Ureter (tissue), 1 donor: ENCODE measurements at places on chromosomes 4 and X. TPM values are rescaled to one million over a fixed set of nuclear protein-coding genes. Genes with fewer than 3 reads are reported as not detected.

The KDM5C gene
- 163 TPM for total RNA-seq

The SSX4B gene
- not detected for total RNA-seq

The IL2 gene
- 0.99 TPM for total RNA-seq

The CDKL5 gene
- total RNA-seq: 42.3 TPM

The DCAF8L2 gene
- not detected for total RNA-seq

The MSN gene
- 134 TPM for total RNA-seq

The UPF3B gene
- 7.0 TPM for total RNA-seq

The LDB2 gene
- total RNA-seq: 63.3 TPM

The ITGB1BP2 gene
- 8.9 TPM for total RNA-seq

The SYP gene
- 1.7 TPM for total RNA-seq

The AMOT gene
- 27.5 TPM for total RNA-seq
